Sigmoid colon (tissue), 7 donors: ENCODE measurements at places on chromosomes 4 and X. TPM values are rescaled to one million over a fixed set of nuclear protein-coding genes. Genes with fewer than 3 reads are reported as not detected.

The ASB11 gene
- 0.60 TPM for polyA plus RNA-seq

The CXorf65 gene
- polyA plus RNA-seq = not detected

The ACE2 gene
- polyA plus RNA-seq = 12.8 TPM

The MAD2L1 gene
- polyA plus RNA-seq = 9.2 TPM

The CENPE gene
- 0.46 TPM for polyA plus RNA-seq

The POU3F4 gene
- 0.06 TPM for polyA plus RNA-seq

The SOD3 gene
- polyA plus RNA-seq = 3.2 TPM

The HSFX3 gene
- not detected for polyA plus RNA-seq

The CXCL3 gene
- polyA plus RNA-seq = 2.4 TPM

The TEX11 gene
- polyA plus RNA-seq = 2.3 TPM

The NKX6-1 gene
- polyA plus RNA-seq = not detected
